Activated CD4-positive, alpha-beta memory T cell treated with anti-CD3 and anti-CD28 coated beads, Interleukin-2, amount 10 ng/mL, durations not matched to agents 7 days and 5 days (primary cell): ENCODE measurements at places on chromosomes 5 and 9. TPM values are rescaled to one million over a fixed set of nuclear protein-coding genes. Genes with fewer than 3 reads are reported as not detected.

Gene THBS4
- total RNA-seq = 3.6 TPM

Gene SARDH
- total RNA-seq = 0.88 TPM

Gene CDC14B
- 3.1 TPM for total RNA-seq

Gene N4BP3
- 4.4 TPM for total RNA-seq

Gene PCDHA12
- total RNA-seq = not detected
